EL (cell line): ENCODE measurements at places on chromosomes 12 and 14.
A peak's percentile ranks its signal among the peaks of the same experiment; 100 is the strongest.

DNA sequence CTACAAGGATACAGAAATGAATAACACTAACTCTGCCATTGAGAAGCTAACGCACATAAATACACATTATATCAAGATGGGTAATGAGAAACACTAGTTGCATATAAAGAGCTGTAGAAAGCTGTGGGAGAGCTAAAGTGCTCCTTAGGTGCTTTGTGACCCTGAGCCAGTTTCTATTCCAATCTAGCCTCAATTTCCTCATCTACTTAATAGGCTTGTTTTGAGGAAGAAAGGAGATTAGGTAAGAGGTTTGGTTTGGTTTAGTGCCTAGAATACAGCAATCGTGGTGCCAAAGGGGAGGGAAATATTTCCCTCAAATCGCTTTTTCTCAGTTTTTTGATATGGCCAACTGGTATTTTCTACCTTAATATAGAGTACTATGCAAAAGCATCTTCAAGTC lies 994 bp downstream of the SRP54 start:
- no peak for DNase-seq

DNA sequence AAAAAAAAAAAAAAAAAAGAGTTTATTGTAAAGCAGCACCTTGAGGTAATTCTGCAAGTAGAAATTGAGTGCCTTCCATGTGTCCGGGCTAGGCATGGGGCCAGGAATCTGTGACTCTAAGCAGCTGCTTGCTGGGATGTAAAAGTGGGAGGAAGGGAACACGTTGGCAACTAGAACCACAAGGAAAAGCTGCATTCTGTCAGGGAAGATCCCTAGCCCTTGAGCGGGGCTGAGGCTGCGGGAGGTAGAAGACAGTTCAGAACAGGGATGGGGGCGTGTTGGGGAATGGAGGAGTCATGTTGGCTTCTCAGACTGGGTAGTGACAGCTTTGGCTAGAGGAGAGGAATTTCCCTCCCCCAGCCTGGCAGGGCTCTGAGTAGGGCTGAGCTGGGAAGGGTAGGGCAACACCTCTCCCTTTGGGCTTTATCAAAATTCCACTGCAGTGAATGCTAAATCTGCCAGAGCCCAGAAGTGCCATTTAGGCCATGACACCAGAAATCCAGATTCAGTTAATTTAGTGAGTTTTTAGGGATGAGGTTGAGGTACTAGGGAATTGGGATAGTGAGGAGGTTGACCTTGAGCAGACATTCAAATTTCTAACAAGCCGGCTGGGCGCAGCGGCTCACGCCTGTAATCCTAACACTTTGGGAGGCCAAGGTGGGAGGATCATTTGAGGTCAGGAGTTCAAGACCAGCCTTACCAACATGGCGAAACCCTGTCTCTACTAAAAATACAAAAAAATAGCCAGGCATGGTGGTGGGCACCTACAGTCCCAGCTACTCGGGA lies 3.4 kb upstream of the TRAFD1 start:
- DNase-seq: peak; percentile 76

DNA sequence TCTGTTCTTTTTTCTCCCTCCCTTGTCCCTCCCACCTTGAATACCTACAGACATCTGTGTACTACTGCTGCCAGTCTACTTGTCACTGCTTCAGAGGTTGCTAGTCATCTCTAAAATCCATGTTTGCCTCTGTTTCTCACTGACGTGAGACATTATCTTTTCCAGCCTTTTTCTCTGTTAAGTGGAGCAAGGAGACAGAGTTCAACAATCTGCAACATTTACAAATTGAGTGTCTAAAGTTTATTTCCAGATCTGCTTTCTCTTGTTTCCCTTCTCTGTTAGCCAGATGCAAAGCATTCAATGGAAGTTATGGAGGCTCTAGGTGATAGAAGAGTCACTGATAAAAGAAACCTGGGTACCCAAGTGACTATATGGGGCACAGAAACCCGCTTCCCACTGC lies 47.5 kb upstream of the CNTN1 start:
- no peak for DNase-seq

- DNase-seq: peak; percentile 6
Observed at GRCh38 chr14:63134801-63135200, 69.4 kb upstream of the RHOJ start.

- DNase-seq: no peak
Observed at GRCh38 chr12:119684711-119685369, 16.9 kb downstream of the PRKAB1 start.

GRCh38 chr14:36604757-36605505 lies 22.5 kb upstream of the NKX2-8 start:
- peak; percentile 64 for DNase-seq

- no peak for DNase-seq
Observed at GRCh38 chr12:66638666-66639065, 40.2 kb downstream of the GRIP1 start.

DNA sequence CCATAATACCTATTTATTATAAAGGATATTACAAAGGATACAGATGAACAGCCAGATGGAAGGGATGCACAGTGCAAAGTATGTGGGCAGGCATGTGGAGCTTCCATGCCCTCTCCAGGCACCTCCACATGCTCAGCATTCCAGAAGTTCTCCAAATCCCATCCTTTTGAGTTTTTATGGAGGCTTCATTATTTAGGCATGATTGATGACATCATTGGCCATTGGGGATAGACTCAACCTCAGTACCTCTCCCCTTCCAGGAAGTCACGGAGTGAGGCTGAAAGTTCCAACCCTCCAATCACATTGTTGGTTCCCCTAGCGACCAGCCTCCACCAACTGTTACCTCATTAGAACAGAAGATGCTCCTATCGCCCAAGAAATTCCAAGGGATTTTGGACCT lies 156.4 kb downstream of the ATP23 start:
- DNase-seq: peak; percentile 34

- DNase-seq: no peak
Observed at GRCh38 chr14:31477248-31477647, 10.6 kb downstream of the GPR33 start.

DNA sequence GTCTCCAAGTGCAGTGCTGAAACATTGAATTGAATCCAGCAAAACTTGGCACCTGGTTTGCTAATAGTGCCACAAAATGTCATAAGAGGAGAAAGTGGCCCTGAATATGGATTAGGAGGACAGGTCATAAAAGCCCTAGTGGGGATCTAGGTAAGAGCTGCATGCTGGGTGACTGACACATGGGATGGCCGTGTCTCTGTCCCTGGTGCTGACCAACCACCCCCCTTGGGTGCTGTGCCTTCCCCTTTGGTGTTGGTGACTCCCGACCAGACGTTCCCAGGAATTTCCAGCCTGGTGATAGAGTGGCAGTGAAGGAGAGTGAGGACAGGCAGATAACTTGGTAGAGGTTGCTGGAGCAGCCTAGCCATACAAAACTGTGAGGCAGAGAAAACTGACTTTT lies 142.8 kb downstream of the VRK1 start:
- DNase-seq: no peak

- no peak for DNase-seq
Observed at GRCh38 chr14:68471964-68472508, 320.8 kb downstream of the ZFP36L1 start.

DNA sequence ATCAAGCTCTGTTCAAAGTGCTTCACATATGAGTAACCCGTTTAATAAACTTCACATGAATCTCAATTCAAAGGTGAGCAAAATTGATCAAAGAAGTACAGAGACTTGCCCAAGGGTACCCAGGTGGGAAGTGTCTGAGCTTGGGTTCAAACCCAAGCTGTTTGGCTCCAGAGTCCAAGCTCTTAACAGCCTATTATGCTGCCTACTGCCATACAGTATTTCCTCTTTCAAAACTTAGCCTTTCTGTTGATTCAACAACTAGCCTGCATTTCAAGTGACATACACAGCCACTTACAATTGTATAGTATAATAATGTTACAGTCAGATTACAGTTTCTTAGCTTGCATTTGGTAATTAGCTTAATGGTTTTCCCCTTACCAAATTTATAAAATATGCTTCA lies 29.7 kb downstream of the FRMD6 start:
- DNase-seq: no peak

GRCh38 chr14:75987201-75987970 lies 1.8 kb downstream of the IFT43 start:
- no peak for DNase-seq

DNA sequence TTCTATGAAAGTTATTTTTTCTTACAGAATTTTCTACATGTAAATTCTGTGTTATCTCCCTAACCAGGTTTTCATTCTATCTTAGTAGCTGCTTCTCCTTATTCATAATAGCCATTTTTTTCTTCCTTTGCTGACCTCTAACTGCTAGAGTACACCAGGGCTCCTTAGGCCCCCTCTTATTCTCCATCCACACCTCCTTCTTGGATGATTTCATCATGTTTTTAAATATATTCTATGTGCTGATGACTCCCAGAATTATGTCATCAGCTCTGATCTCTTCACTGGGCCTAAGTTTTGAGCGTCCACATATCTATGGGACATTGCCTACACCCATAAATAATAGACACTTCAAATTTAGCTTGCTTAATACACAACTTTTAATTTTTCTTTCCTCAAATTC lies 721.5 kb downstream of the SLC16A7 start:
- no peak for DNase-seq

DNA sequence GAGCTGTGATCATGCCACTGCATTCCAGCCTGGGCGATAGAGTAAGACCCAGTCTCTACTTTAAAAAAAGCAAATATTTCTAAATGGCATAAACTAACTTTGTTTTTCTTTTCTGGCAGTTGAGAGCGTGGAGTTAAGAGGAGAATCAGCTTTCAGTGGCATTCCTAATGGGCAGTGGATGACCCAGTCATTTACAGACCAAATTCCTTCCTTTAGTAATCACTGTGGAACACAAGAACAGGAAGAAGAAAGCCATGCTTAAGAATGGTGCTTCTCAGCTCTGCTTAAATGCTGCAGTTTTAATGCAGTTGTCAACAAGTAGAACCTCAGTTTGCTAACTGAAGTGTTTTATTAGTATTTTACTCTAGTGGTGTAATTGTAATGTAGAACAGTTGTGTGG lies 21.2 kb downstream of the TDG start:
- DNase-seq: peak; percentile 77

DNA sequence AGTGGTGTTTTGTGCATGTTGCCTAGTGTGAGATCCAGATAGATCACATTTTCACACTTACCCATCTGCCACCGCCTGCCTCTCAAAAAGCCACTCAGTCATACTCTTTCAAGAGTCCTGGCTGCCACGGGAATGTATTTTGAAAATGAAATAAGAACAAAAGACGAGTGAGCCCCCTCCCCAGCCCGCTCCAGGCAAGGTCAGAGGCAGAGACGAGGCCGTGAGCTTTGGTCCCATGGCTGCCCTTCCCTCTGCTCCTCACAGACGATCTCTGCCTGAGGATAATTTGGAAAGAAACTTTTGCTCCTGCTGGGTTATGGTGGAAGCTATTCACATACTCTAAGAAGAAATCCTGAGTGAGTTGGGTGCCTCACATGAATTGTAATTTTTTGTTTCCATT lies 924.3 kb downstream of the BCL11B start:
- no peak for DNase-seq

- peak; percentile 74 for DNase-seq
Observed at GRCh38 chr12:47837190-47838171, 17.8 kb upstream of the HDAC7 start.

DNA sequence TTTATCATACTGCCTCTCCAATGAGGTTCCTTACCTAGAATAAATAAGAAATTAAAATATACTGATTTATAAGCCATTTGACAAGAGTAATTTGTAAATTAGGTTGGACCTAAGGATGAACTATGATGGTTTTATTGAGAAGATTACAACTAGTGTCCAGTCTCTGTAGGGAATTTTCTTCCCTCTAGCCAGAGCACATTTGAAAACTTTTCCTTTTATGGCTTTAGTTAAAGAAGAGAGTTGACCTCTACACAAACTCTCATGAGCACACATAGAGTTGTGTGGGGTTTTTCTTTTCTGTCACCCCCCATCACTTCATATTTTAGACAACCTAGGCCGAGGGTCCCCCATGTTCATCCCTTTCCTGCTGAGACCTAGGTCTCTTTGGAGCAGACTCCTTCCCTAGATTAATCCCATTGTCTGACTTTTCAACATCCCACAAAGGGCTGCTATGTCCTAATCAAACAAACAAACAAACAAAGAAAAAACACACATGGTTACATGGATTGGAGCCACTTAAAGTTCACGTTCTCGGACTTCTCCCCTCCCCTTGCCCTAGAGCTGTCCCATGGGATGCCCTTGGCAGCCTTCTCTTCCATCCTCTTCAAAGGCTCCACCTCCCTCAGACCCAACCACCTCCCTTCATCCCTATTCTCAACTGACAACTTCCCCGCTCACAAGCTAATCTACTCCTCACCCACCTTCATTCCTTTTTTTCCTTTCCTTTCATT lies 40.7 kb downstream of the GPR135 start:
- DNase-seq: no peak

DNA sequence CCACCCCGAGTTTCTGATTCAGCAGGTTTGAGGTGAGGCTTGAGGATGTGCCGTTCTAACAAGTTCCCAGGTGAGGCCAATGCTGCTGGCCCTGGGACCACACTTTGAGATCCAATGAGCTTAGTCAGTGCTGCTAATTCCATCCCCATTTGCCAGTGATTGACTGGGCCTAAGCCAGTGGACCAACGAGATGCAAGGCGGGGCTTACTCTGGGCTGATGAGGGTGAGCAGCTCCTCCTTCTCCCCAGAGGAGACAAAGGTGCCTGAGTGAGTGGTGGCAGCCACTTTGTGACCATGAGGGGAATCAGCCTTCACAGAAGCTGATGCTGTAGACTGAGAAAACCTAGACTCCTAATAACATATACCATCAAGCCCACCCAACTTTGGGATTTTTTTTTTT lies 23.1 kb upstream of the HNF1A start:
- no peak for DNase-seq

- no peak for DNase-seq
Observed at GRCh38 chr14:76962303-76962660, 66.2 kb downstream of the IRF2BPL start.

GRCh38 chr14:106208794-106209193 lies 682.4 kb downstream of the TMEM121 start:
- no peak for DNase-seq

DNA sequence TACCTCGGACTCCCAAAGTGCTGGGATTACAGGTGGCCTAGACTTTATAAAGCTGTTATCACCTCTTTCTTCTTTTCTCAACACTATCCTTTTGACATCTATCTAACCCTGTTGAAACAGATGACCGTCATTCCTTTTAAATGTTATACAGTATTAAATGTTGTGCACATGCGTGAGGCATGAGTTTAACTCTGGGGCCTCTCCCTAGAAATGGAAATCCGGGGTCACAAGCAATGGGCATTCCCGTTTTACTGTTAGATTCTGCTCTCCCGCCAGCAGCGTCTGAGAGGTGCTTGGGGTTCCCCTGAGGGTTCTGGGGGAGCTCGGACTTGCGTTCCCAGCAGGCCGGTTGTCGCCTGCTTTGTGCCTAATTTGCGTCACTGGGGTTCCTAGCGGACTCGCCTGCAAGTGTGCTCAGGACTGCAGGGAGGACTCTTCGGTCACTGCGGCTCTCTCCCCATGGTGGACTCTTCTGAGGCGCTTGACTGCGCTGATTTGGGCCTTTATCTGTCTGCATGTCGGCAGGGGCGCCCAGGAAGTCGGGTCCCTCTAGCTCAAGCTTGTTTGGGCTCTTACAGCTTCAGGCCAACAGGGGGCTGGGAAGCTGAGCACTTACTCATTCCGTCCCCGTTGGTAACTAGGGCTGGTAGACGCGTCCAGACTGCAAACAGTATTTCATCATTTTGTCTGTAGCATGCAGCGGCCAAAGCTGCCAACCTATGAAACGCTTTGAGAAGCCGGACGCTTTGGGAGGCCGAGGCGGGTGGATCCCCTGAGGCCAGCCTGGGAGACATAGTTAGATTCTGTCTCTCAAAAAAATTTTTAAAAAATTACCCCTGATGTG lies 1.2 kb upstream of the RAN start:
- peak; percentile 91 for DNase-seq
